ENCODE measurements at places on chromosomes 3 and 15.
A peak's percentile ranks its signal among the peaks of the same experiment; 100 is the strongest.

- DNase-seq = no peak
These were observed 3.8 kb upstream of the OR4F15 start for GRCh38 chr15:101808201-101808600.

- no peak for DNase-seq
These were observed 24.1 kb upstream of the RARB start for GRCh38 chr3:25403968-25404367.

- DNase-seq = no peak
These were observed 35.7 kb upstream of the PHLDB2 start for GRCh38 chr3:111823341-111823855.

GRCh38 chr15:89335298-89336041, 846 bp upstream of the POLG start:
- no peak for DNase-seq

GRCh38 chr3:58025406-58025805, 17.2 kb downstream of the FLNB start:
- no peak for DNase-seq

GRCh38 chr3:174083706-174084105, 686.2 kb downstream of the NLGN1 start:
- peak; percentile 7 for DNase-seq

DNA sequence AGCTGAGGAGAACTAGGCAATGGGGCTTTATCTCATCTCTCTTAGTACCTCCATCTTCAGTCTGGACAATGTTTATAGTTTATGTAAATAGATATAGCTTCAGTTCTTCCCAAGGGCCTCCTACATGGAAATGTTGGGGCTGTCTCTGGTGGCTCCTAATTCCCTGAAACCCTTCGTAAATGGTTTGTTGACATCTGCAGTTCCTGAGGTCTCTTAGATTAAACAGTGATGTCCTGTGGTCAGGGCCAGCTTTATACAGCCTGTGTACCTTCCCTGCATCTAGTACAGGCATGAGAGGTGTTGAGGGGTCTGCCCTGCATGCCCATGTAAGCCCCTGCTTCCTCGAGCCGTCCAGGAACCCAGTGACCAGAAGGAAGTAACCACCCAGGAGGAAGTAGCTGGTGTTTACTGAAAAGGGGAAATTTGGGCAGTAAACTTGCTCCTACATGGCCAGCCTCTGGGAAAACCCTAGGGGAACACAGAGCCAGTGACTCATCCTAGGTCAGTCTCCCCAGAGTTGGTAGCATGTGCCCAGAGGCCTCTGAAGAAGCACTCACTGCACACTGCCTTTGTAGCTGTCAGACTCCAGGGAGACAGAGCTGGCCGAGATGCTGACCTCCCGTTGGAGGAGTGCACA, 4.7 kb upstream of the TBC1D2B start:
- DNase-seq = no peak

- DNase-seq = no peak
These were observed 696.0 kb downstream of the ZNF385D start for GRCh38 chr3:21055015-21055414.

DNA sequence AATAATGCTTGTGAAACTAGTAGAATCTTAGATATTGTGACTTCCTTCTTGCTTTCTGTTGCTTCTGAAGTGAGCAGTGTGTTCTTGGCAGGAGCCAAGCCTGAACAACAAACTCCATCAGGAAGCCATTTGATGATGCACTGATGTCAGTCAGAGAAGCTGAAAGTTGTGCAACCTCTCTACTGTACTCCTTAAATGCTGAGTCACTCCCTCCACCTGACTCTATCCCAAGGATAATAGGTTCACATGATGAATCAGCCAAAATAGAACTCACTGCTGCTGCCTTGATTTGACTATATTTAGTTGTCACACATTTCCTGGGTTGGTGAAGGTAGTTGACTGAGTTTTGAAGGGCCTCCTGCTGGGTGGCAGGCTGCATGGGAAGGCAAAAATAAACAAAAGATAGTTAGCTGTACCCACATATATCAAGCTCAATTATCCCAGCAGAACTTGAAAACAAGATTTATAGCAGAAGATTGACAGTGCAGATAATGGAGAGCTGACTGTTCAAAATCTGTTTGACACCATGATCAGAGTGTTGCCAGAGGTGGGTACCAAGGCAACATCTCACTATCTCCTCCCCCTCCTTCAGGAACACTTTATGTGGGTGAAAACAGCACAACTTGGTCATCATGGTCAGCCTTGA, 328.4 kb upstream of the DPH6 start:
- peak; percentile 96 for DNase-seq

DNA sequence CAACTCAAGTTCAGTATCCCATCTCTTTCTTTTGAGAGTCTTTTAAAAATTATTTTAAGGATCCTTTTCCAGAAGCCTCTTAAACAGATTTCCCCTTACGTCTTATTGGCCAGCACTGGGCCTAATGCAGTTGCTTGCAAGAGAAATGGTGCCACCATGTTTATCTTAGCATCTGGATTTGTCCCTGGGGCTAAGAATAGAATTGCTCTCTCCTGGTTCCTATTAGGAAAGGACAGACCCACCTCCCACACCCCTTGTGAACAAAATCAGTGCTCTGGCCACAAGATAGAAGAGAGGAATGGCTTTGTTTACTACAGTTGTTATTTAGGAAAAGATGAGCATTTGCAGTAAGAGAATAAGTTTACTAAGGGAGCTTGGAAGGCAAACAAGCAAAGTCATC, 128.2 kb upstream of the CGNL1 start:
- no peak for DNase-seq

DNA sequence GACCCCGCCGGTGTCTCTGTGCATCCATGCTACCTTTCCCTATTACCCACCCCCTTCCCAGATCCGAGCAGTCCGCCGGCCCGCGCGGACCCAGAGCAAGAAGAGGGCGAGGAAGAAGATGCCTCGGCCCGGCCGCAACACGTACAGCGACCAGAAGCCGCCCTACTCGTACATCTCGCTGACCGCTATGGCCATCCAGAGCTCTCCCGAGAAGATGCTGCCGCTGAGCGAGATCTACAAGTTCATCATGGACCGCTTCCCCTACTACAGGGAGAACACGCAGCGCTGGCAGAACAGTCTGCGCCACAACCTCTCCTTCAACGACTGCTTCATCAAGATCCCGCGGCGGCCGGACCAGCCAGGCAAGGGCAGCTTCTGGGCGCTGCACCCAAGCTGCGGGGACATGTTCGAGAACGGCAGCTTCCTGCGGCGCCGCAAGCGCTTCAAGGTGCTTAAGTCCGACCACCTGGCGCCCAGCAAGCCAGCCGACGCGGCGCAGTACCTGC, 788 bp downstream of the FOXB1 start:
- no peak for DNase-seq

- no peak for DNase-seq
These were observed 29.6 kb downstream of the FSIP1 start for GRCh38 chr15:39752991-39753390.

DNA sequence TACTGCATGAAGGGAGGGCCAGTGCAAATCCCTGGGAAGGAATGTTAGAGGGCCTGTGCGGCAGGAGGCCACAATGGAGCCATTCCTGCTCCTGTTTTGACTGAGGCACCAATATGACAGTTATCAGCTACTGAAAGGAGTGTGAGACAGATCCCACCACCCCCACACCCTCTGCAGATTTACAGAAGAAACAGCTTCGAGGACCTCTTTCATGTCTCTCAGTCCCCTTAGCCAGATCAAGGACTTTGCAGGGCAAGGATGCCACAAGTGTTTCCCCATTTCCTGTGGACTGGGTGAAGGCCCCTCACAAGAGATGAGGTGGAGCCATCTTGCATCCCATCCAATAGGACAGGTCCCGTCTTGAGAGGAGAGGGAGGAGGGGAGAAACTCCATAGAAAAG, 48.5 kb upstream of the RASGRP1 start:
- DNase-seq = no peak

DNA sequence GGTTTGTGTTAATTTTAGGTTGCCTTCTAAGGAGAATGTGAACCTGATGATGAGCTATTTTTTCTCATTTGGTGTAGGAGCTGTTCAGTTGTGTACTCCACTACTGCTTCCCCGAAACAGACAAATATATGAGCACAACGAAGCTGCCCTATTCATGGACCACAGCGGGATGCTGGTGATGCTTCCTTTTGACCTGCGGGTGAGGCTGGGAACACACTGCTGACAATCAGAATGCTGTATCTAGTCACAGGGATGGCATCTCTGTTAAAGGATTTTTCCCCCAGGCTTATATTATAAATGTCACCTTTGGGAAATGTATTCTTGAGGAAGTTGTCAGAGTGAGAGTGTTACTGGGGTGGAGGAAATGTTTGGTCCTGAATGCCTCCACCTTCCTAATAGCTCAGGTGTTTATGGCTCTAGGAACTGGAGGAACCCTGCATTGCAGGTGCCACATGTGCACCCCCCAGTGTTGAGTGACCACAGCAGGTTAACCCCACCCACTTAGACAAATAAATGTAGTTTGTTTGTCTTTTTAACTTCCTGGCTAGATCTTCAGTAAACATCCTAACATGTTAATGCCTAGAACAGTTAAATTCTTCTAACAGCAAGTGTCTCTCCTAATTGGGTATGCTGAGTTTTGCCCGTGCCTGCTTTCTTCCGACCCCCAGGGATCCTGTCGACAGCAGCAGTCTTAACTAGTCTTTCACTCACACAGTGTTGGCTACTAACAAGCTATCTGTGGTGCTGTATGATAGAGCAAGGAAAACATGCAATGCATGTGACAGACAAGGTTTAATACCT, 35.7 kb downstream of the SRP14 start:
- no peak for DNase-seq

DNA sequence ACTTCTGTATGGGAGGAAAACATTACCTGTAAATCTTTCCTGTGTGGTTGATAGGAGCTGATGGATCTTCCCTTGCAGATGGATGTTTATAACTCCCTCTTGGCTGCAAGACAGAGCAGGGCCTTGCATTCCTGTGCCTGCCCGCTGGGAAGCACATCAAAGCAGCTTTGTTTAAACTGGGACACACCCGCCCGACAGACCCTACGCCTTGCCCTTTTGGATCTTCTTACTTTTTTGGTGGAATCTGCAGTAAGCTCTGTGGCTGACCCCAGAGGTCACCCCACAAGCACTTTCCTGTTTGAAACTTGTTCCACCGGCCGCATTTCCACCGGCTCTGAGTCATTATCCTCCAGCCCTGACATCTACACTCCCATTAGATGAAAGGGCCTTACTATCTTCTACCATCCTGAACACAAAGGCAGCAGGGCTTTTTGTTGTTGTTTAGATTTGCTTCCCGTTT, 244.1 kb upstream of the STT3B start:
- peak; percentile 94 for DNase-seq

DNA sequence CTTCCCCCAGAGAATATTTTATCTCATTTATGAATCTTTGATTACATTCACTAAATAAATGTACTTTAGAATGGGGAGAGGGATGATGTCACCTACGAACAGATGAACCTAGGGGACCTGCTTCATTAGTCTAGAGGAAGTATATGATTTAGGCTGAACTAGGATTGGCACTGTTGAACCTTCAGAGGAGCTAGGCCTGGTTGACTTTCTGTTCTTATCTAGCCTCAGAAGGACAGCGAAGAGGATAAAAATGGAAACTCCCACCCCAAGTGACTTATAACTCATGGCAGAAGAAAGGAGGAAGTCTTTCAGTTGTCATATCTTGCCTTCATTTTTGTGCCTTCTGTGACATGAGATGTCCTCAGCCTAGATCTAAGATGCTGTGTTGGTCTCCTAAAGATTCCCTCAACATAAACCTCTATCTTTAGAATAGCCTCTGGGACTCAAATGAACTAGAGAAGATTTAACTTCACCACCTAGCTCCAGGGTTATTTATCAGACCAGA, 42.6 kb downstream of the POLG start:
- no peak for DNase-seq

DNA sequence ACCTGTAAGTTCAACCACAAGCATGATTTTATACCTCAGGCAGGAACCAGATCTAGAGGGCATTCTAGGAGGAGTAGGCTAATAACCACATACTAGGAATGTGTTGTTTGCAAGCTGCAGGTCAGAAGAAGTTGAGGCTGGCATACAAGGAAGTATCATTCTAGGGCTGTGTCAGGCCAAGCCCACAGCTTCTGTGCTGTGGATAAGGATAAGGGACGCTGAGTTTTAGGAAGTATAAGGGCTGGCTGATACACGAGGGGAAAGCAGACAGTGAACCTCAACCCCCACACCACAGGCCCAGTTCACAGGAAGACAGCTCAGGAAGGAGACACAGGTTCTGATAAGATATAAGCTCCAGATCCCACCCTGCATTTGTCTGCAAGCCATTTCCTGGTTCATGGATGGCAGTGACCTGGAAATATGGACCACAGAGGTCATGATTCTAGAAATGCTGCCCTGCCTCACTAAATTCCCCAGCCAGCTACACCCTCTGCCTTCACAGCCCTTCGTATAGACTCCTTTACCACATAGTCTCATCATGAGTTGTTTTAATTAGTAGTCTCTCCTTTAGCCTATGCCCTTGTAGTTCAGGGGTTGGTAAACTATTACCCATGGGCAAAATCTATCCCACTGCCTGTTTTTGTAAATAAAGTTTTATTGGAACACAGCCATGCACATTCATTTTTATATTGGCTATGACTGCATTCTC, 260.7 kb downstream of the OPA1 start:
- DNase-seq = no peak

DNA sequence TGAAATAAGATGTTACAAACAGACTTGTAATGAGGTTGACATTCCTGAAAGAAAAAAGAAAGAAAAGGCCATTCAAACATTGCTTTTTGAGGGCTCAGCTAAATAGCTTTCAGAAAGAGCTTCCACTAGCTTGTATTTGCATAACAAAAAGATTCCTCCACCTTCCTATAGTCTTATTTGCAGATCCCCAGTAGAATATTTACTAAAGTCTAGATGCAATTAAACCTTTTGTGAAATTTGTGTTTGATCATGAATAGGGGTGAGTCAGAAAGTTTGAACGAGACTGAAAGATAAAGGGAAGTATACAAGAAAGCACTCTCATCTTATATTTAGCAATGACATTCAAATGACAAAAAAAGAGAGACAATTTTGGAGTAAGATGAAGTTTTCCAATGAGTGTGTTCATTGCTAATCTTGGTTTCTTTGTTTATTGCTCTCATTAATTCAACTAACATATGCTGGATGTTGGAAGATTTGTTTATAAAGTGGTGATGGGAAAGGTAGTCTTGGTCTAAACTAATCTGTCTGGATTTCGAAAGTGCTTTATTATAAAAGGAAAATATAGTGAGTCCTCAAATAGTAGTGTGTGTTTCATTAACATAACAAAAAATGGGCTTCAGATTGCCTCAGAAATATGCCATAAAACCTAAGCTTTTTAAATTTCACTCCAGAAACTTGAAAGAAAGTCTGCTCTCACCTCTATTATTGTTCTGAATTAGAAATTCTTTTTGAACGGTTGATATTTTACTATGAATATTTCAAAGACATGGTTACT, 9.1 kb upstream of the CADPS start:
- DNase-seq = no peak

DNA sequence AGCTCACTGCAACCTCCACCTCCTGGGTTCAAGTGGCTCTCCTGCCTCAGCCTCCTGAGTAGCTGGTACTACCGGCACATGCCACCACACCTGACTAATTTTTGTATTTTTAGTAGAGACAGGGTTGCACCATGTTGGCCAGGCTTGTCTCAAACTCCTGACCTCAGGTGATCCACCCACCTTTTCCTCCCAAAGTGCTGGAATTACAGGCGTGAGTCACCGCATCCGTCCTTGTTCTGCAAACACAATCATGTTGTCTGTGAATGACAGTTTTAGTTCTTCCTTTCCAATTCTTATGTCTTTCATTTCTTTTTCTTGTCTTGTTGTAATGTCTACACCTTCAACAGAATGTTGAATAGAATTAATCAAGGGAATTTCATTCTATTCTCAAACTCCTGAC, 16.3 kb upstream of the SMCO1 start:
- DNase-seq = no peak
